ENCODE measurements at places on chromosomes 5 and 9.

- DNase-seq = no peak
Observed at GRCh38 chr9:128096616-128097536, 28.8 kb downstream of the SLC25A25 start.

DNA sequence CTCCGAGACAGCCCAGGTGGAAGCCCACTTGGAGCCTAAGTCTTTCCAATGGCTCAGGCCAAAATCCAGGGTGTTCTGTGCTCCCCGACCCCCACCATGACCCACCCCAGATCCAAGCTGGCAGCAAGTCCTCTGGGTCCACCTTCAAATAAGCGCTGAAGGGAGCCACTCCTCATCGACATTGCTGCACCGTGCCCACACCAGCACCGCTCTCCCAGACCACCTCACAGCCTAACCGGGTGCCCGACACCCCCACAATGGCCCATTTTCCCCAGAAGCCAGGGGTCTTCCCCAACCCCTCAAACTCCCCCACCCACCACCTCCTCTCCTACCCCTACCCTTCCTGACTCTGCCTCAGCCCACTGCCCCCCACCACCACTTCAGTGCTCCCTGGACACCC, 50.5 kb downstream of the SEMA4D start:
- DNase-seq = no peak

- DNase-seq = no peak
Observed at GRCh38 chr9:96412174-96412913, 5.8 kb downstream of the ZNF367 start.

DNA sequence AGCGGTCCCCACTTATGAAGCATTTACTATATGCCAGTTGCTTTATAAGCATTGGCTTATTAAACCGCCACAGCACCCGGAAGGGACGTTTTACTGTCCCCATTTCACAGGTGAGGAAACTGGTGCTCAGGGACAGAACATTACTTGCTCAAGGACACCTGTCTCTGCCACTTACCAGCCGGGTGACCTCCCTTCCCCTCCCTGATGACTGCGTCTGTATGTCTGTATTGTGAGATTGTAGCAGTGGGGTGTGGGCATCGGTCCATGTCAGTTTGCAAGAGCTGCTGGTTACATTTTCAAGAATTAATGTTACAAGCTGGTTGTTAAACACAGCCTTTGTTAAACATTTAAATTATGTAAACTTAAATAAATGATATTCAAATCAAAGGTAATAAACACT, 77.6 kb upstream of the LMX1B start:
- no peak for DNase-seq

- peak; percentile 60 for DNase-seq
Observed at GRCh38 chr5:114361724-114362196, at the start of gene KCNN2. Gene KCNN2, plus strand, starts transcription at chr5:114362070. Its CDS starts 70 bp downstream, at chr5:114362140.

DNA sequence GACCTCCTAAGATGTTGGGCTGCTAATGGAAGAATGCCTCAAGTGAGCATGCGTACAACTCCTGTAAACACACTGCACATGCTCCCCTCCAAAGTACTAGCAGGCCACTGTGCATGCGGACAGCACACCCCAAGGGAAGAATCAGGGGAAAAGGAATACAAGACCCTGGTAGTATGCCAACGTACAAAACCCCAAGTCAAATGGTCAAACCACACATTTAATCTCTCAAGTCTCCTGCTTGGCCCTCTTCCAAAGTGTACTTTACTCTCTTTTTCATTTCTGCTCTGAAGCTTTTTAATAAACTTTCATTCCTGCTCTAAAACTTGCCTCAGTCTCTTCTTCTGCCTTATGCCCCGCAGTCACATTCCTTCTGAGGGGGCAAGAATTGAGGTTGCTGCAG, 466.4 kb downstream of the DMRTA1 start:
- DNase-seq = no peak

GRCh38 chr9:94887721-94888120, 161.2 kb downstream of the AOPEP start:
- DNase-seq = no peak

DNA sequence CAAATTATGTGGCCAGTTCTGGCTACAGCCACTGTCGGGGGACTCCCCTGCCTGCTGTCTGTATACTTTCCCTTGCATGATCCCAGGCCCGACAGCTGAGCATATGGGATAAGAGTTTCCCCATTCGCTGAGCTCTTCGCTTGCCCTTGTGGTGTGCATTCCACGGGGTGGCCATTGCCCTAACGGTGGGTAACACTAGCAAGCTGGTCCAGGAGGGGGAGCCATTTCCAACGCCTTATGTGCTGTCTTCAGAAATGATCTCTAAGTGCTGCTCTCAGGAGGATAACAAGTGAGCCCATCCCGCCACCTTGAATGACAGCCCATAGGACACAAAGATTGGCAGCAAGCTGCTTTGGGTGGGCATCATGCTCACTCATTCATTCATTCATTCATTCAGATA, 190.9 kb downstream of the FSTL4 start:
- DNase-seq = no peak

GRCh38 chr5:33817301-33817700, 74.5 kb downstream of the ADAMTS12 start:
- DNase-seq = no peak

GRCh38 chr9:76516350-76516749, 57.4 kb downstream of the GCNT1 start:
- DNase-seq = no peak

DNA sequence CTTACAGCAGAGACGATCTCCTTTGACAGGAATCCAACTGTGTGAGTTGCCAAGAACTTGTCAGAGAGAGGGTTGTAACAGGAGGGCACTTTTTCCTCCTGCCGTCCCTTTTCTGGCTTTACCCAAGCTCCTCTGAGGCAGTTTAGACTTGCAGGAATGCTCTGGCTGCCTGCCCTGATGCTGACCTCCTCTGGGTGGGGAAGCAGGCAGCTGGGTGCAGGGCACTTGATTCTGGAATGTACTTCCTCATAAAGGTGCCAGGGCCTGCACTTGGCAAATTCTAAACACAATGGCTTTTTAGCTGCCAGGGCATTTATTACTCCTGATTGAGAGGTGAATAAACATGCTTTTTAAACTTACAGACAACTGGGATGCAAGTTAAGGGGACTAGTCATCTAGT, 190.4 kb downstream of the EPB41L4A start:
- DNase-seq = peak; percentile 22

All from ovary (tissue), 10 donors.